ENCODE measurements at places on chromosomes 13 and 19. TPM values are rescaled to one million over a fixed set of nuclear protein-coding genes. Genes with fewer than 3 reads are reported as not detected.

The SPACA4 gene
- total RNA-seq, result 0.98 TPM

The TMEM221 gene
- not detected for total RNA-seq

The SLC25A30 gene
- 31.4 TPM for total RNA-seq

The ZNF99 gene
- total RNA-seq, result 0.09 TPM

The ZNF681 gene
- total RNA-seq, result 1.9 TPM

The LSR gene
- total RNA-seq, result 79.1 TPM

The PNMA8B gene
- total RNA-seq, result 1.9 TPM

The ZNF628 gene
- total RNA-seq, result 10.2 TPM

The ZNF557 gene
- total RNA-seq, result 11.1 TPM

All from upper lobe of right lung (tissue), 1 donor.